ENCODE measurements at places on chromosomes 1 and 21.

DNA sequence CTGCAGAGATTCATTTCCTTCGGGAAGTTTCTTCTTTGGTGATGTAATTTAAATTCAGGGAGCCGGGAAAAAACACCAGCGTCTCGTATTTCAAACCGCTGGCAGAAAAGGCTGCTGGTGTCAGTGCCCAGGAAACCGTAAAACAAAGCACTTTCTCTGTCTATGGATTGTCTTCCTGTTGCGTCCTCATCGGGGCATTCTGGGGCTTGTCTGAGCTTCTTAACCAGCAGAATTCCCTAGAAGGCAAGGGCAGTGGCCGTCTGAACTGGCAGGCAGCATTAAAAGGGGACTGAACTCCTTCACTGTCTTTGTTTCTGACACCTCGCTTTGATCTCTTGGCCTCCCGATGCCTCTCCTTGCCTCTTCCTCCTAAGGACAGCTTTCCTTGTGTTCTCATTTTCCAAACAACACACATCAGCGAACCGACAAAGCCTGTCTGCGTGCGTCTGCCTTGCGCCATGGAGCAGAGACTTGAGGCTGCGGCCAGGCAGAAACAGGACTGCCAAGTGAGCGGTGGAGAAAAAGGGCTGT is 391.6 kb upstream of the VAMP3 start:
- no peak for DNase-seq

- DNase-seq, result no peak
Measured at GRCh38 chr1:24294716-24295371, 24.3 kb upstream of the GRHL3 start.

- DNase-seq, result no peak
Measured at GRCh38 chr1:169326261-169326955, 41.2 kb downstream of the NME7 start.

GRCh38 chr1:65164633-65165032 is 16.6 kb downstream of the AK4 start:
- DNase-seq, result no peak

DNA sequence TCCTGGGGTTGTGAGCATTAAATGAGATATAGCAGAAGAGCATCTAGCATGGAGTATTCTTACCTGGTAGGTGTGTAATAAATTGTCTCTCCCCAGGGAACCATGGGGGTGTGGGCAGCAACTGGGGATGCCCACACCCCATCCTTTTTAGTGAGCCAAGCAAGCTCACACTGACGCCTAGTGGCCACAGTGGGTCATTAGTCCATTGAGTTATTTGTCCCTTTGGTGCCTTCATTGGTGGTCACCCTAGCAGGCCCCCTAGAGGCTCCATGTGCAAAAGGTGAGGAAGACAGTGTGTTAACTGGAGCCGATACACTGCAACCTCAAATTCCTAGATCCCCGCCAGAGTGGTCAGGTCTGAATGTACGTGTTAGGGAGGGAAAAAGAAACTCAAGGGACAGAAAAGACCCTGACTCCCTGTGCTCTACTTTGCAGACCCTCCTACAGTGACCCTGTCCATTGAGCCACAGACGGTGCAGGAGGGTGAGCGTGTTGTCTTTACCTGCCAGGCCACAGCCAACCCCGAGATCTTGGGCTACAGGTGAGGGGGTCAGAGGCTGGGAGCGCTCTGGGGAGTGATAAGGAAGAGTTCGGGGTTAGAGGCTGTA is 93.3 kb upstream of the CD1D start:
- peak; percentile 6 for DNase-seq

Data from hypothalamus (tissue), 51 donors.